SIG-M5 (cell line): ENCODE measurements at places on chromosomes 11 and 22.

DNA sequence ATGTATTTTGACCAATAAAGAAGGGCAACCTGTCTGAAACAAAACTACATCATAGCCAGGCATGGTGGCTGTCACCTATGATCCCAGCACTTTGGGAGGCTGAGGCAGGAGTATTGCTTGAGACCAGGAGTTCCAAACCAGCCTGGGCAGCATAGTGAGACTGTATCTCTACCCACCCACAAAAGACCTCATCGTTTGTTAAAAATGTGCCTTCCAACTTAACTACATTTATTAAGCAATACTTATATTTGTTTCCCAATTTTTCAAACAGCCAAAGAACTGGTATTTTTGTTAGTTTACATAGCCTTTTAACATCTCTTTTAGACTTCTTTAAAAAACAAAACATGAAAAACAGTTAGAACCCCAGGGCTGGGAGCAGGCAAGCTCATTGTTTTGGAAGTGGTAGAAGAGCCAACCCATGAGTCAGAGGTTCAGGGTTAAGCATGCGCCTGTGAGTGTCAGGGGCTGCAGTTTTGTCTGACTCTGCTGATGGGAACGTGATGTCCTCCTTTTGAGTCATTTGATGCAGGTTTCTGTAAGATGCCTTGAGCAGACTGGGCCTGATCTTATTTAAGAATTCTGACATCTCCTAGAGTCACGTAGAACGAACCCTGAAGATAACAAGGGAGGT lies 53.9 kb upstream of the CRTAM start:
- no peak for DNase-seq

GRCh38 chr11:897253-898142 lies 13.1 kb downstream of the CHID1 start:
- no peak for DNase-seq

GRCh38 chr22:47534804-47535410 lies 772.5 kb downstream of the TBC1D22A start:
- no peak for DNase-seq

DNA sequence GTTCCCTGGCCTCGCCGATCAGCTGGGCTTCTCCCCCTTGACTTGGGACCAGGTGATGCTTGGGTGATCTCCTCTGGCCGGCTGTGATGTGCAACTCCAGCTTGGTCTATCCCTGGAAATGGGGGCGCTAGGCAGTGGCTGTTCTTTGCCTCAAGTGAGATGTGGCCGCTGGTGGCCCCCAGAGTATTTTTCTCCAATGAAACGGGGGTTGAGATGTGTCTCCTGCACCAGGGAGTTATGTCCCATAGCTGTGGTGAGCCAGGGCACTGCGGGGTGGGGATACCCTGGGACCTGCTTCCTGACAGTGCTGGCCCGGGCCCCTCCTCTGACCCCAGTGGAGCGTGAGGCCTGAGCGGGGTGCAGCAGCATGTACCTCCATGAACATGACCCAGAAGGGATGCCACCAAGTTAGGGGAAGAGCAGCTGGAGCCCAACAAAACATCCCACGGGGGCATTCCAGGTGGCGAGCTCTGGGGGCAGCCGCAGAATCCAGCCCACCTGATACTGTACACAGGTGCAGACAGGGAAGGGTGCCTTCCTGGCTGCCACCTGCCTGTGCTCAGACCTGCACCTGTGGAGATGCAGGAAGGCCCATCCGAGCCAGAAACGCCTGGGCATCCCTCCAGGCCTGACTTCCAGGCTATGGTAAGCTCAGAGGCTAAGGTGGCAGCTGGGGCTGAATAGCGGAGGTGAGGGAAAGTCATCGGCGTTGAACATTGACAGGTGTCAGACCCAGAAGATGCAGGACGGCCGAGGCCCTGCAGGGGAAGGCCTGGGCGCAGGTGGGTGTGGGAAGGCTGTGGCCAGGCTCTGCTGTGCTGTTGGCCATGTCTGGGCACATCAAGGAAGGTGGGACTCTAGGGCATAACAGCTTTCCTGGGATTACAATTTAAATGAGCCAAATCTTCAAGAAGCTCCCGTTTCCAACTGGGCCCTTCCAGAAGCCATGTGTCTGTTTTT lies 97.3 kb downstream of the CTTN start:
- no peak for DNase-seq

DNA sequence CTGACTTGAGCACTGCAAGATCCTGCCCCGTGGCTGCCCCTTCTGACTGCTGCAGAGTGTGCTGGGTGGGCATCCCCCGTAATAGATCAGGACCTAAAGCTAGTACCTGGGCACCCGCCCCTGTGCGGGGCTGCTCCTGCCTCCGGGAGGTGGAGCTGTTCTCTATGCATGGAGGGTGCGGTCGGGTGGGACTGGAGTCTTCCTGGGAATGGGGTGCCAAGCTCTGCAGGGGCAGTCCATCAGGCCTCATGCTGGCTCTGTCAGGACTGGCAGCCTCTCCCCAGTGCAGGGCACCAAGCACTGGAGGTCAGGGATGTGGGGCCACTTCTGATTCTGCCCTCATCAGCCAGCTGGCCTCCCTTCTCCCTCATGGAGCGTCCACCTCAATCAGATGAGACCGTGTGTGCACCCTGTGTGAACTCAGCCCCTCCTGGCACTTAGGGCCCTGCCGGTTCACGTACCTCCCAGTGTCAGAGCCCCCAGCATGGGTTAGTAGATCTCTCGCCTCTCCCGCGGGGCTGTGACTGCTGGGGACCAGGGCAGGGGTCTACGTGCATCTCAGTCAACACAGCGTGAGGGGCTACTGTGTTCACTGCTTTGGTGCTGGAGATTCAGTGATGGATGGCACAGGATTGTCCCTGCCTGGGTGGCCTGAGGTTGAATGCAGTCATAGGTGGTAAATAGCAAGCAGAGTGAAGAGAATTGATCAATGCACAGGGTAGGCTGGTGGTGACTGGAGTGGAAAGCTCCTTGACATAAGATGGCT lies 30.8 kb downstream of the MPPED1 start:
- no peak for DNase-seq

DNA sequence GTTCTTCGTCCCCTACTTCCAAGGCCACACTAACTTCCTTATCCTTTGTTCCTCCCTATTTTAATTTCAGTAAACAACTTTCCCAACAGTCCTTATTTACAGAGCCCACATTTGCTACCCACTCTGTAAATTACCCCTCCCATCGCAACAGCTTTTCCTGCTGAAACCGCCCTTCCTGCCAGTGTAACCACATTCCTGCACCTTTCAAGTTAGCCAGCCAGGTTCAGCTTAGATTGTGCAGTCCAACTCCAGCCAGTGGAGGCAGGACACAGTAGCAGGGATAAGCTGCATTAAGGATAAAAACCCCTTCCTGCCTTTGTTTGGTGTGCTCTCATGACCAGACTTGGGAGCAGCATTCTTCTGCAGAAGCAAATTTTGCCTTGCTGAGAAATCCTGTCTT lies 768.3 kb upstream of the ARHGAP42 start:
- DNase-seq: no peak

DNA sequence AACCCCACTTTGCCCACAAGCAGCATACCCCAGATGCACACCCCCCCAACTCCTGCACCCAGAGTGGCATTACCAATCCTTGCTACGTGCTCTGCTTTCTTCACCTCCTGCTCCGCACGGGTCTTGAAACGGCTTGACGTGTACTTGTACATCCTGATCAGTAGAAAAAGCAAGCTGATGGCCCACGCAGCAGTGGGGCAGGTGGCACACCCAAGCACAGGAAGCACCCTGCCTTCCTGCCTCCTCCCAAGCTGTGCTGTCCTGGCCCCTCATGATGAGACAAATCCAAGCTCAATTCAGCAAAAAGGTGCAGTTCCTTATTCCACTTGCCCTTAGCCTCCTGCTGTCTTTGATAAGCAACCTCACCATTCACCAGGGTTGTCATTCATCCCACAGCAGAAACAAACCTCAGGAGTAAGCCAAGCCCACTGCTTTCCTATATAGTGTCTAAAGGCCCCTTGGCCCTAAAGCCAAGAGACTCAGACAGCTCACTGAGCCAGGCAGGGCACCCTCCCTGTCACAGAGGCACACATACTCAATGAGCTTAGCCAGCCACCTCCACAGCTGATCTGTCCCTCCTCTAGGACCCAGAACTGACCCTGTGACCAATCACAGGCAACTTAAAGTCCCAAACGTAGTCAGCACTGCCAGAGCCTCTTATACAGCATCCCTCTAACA lies 27.8 kb downstream of the MORC2 start:
- DNase-seq: no peak

DNA sequence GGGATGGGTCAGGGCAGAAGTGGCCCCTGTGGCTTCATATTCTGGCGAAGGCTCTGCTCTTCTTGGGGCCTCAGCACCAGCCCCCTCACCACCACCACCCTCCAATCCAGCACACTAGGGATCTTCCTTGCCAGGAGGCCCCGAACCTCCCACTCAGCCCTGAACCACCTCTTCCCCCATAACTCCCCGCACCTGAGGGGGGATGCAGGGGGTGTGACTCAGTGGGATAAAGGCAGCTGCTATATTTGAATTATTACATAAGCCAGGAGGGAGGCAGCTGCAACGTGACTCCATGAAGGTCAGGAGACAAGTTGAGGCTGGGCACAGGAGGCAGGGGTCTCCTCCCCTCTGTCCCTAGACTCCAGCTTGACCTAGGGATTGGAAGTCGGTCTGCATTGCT lies 5.6 kb upstream of the PDE2A start:
- DNase-seq: no peak

- no peak for DNase-seq
These were observed 9.2 kb downstream of the PVALB start for GRCh38 chr22:36807627-36808026.

GRCh38 chr11:72792437-72793021 lies 1.3 kb downstream of the STARD10 start:
- DNase-seq: no peak

DNA sequence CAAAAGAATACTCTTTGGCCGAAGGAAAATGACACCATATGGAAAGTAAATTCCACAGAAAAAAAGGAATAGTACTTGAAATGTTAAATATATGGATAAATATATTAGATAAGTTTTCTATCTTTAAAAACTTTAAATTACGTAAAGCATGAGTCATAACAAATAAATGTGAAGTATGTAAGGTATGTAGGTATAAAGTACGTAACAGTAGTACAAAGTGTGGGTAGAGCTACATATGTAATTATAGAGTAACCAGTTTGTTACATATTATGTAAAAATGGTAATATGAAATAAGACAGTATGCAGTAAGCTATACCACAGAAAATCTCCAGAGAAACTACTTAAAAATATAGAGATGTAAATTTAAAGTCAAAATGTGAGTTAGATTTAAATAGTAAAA lies 582.3 kb upstream of the CHORDC1 start:
- DNase-seq: no peak

DNA sequence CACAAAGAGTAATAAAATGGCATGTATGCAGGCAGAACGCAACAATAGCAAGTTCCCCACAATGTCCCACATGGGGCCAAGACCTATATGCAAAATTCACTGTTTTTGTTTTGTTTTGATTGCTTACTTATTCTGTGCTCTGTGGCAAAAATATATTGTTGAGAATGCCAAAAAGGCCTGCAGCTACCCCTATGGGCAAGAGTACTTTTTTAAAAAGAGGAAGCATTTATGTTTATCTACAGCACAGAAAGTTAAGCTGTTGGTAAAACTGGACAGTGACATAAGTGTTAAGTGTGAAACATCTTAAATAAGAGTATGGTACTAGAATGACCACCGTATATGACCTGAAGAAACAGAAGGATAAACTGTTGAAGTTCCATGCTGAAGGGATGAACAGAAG lies 301.9 kb upstream of the ZC3H12C start:
- DNase-seq: no peak
